ENCODE measurements at places on chromosomes 16 and 17.

GRCh38 chr16:89119166-89119621, 25.5 kb downstream of the ACSF3 start:
- DNase-seq = no peak

GRCh38 chr16:84532291-84532724, 27.8 kb upstream of the MEAK7 start:
- peak; percentile 26 for DNase-seq

DNA sequence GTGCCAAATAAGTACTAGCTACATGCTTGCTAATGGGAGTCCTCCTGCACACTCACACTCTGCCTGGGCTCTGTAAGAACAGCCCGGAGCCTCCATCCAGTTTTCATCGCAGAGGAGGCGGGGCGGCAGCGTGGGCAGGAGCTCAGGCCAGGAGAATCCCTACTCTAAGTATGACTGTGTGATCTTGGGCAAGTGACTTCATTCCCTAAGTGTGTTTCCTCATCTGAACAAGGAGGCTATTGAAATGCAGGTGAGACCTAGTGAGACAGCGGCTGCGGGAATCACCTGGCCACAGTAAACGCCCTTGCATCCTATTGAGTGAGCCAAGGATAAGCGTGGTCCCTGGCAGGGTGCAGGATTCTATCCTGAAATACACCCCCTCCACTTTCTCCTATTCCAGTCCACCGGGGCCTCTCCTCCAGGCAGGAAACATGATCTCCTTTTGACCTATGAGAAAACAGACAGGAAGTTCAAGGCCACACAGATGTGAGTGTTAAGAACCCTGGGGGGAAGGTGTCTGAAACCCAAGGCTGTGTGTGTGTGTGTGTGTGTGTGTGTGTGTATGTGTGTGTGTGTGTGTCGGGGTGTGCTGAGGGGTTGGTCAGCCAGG, 5.2 kb upstream of the RAI1 start:
- peak; percentile 14 for DNase-seq

DNA sequence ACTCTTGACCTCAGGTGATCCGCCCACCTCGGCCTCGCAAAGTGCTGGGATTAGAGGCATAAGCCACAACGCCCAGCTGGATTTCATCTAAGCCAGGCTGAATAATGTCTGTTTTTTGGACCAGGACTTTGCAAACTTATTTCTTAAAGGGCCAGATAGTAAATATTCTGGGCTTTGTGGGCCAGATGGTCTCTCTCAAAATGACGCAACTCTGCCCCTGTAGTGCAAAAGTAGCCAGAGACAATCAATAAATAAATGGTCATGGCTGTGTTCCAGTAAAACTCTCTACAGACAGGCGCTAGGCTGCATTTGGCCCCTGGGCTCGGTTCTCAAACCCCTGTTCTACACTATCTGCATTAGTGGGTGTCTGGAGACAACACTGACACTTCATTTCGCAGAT, 121.9 kb upstream of the CDH13 start:
- DNase-seq = no peak

GRCh38 chr17:47945529-47946508, 4.4 kb downstream of the PNPO start:
- DNase-seq = no peak

DNA sequence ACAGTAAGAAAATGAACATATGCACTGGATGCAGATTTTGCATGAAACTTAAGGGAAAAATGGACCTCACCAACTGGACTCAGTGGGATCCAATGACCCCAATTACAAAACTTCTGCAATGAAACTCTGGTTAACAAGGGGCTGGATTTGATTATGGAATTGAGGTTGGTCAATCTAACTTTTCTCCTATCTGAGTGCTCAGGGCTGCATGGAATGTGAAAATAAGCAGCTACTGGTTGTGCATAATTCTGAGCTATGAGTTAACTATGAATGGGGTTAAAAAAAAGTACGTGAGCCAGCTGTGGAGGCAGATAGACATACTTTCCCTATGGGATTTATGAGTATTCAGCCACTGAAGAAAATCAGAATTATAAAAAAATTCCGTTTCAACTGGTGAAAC, 9.2 kb downstream of the FAM20A start:
- no peak for DNase-seq

DNA sequence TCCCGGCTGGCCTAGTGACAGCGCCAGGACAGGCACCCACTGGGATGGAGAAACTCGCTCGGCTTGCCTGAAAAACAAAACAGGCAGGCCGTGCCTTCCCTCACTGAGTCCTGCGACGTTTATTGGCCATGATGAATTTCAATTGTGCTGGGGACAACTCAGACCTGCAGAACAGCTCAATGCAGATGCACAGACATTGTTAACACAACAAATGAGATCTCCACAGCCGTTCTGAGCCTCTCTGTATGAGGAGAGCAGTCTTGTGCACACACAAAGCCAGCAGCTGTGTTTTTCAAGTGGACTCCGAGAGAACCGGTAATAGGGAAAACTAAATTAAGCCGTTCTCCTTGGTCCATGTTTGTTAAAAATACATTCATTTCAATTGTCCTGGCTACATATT, 15.9 kb downstream of the SHISA6 start:
- DNase-seq = no peak

- no peak for DNase-seq
These were observed 590.5 kb downstream of the CDH11 start for GRCh38 chr16:64531401-64531800.

DNA sequence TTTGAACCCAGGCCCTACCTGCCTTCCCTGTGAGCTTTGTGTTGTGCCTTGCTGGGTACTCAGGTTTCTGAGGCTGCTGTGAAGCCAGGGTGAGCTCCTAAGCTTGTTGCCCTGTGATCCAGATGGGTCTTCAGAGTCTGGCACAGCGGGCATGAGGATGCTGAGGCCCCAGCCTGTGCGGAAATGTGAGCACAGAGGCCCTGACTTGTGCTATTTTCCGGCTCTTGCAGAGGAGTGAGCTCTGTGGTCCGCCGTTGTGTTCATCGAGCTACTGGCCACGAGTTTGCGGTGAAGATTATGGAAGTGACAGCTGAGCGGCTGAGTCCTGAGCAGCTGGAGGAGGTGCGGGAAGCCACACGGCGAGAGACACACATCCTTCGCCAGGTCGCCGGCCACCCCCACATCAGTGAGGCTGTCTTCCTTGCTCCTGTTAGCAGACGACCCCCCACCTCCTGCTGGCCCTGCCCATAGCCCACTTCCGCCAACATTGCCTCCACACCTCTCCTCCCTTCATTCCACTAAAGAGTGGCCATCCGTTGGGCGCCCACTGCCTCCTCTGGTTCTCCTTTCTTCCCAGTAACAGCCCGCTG, 2.7 kb downstream of the PHKG2 start:
- DNase-seq = peak; percentile 15

Data from left colon (tissue), 2 donors.